ENCODE measurements at places on chromosomes 1 and 21. TPM values are rescaled to one million over a fixed set of nuclear protein-coding genes. Genes with fewer than 3 reads are reported as not detected.
A peak's percentile ranks its signal among the peaks of the same experiment; 100 is the strongest.

DNA sequence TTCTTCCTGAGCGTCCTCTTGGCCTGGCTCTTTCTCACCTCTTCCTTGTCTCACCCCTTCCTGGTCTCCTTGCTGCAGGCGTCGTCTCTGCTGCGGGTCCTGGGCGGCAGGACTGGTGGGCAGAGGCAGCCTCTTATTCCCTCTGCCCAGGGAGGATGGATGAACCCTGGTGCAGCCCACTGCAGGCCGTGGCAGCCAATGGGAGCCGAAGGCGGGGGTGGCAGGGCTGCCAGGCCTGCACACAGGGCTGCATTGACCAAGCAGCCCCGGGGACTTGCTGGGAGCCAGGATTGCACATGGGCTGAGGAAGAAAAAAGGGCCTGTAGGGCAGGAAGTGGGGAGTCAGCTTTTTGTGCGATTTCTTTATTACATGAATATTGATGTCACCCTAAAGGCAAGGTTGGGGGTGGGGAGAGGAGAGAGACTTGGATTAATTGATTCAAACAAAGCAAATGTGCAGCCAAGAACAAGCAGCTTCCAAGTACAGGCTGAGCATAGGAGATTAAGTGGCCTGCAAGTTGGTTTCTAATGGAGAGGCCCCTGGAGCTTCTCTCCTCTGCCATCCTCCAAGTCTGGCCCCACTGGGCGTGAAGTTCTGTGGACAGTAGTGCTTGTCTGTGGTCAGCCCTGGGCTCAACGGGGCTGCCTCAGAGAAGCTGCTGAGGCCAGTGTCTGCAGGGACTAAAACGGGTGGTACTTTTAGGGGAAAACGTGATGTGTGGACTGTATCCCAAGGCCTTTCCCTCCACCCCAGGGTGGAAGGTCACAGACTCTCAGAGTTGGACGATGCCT lies at the start of gene S100B:
TSS of gene S100B (minus strand) at position 108 of the 792 bp plus-strand sequence. CDS start 2,667 bp downstream, outside the sequence.
- H3K27me3 ChIP-seq, result no peaks in the 10 kb centered on the region
- DNase-seq, result peak; percentile 59
- H3K4me3 ChIP-seq, result no peak within 1 kb of the TSS
- no peak within 1 kb of the TSS for H3K27ac ChIP-seq
- H3K36me3 ChIP-seq, result no peaks in the 10 kb centered on the region

DNA sequence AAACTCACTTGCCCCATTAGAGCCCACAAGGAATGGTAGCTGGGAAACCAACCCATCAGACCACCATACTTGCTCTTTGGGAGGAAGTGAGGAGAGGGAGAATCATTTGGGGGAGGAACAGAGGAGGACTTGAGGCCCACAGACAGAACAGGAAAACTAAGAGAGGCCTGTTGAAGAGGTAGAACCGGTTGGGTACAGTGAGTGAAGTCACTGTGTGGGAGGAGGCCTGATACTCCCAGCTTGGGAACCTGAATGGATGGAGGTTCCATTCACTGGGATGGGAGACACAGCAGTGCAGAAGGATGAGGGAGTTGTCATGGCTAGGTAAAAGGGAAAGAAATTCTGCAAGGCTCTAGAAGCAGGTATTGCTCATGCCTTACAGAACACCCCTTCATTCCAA lies 63.4 kb upstream of the PSEN2 start:
- H3K36me3 ChIP-seq, result no peaks in the 10 kb centered on the region
- DNase-seq, result no peak
- no peaks in the 10 kb centered on the region for H3K27me3 ChIP-seq

DNA sequence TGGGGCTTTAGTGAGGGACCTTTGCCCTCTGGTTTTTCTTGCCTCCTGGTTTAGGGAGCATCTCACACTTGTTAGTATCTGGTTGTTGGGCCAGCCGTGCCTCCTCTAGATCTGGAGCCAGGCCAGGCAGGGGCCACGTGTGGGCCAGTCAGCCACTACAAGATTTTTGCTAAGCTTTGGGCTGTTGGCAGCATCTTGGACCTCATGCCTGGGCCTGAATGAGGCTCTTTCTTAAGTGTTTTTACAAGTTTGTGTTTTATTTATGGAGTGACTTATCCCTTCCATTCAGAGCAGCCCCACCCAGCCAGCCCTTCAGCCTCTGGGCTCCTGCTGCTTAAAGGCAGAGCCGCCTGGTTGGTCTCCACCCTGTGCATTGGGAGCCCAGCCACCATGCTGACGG lies 1.6 kb upstream of the SH3BGRL3 start:
- no peak for DNase-seq
- H3K27me3 ChIP-seq, result no peaks in the 10 kb centered on the region

DNA sequence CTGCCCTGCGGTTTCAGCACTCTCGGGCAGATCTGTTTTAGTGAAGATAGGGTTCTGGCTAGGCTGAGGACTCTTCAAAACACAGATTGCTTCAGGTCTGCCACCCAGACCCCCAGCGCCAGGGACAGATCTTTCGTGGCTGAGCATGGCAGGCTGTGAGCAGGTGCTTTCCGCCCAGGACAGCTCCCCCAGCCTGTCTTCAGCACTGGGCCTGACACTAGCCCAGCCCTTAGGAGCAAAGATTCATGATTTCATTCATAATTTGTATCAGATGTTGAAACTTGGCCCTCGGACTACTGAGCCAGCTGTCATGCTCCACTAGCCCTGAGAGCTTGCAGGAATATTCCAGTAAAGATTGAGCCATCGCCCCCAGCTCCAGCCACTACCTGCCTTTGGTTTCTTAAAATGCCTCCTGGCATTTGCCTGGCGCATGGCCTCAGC lies 5.9 kb downstream of the ADPRS start:
- no peak overlapping the region for H3K27ac ChIP-seq
- no peaks in the 10 kb centered on the region for H3K4me1 ChIP-seq
- no peak for DNase-seq
- no peak overlapping the region for H3K4me3 ChIP-seq

DNA sequence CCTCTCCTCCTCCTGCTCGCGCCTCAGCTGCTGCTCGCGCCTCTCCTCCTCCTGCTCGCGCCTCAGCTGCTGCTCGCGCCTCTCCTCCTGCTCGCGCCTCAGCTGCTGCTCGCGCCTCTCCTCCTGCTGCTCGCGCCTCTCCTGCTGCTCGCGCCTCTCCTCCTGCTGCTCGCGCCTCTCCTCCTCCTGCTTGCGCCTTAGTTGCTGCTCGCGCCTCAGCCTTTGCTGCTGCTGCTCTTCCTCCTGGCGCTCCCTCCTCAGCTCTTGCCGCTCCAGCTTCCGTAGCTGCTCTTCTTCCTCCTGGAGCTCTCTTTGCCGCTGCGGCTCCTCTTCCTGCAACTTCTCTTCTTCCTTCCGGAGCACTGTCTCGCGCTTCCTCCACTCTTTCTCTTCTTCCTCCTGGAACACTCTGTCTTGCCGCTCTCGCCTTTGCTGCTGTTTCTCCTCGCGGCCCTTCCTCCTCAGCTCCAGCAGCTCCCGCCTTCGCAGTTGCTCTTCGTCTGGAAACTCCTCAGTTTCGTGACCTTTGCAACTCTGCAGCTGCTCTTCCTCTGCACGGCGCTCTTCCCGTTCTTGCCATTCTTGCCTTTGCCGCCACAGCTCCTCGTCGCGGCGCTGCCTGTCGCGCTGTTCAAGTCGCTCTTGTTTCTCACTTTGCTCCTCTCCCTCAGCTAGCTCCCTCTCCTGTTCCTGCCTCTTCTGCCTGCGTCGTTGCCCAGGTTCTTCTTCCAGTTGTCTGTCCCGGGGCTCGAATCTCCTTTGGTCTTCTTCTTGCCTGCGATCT lies 3.0 kb downstream of the TCHH start:
- peak; percentile 59 for DNase-seq
- no peak overlapping the region for H3K4me3 ChIP-seq
- no peak overlapping the region for H3K27ac ChIP-seq
- peaks cover 14% of the 10 kb centered on the region for H3K36me3 ChIP-seq
- H3K4me1 ChIP-seq, result no peaks in the 10 kb centered on the region

Gene AADACL3
- total RNA-seq, result 0.35 TPM

- H3K4me3 ChIP-seq, result no peak overlapping the region
- no peak for DNase-seq
- no peaks in the 10 kb centered on the region for H3K36me3 ChIP-seq
- H3K4me1 ChIP-seq, result no peaks in the 10 kb centered on the region
- no peak overlapping the region for H3K27ac ChIP-seq
Observed at GRCh38 chr21:44602463-44602850, 2.1 kb downstream of the KRTAP10-7 start.

GRCh38 chr1:214004014-214004413 lies 16.2 kb downstream of the PROX1 start:
- H3K27ac ChIP-seq, result no peak overlapping the region
- no peak for DNase-seq
- no peaks in the 10 kb centered on the region for H3K27me3 ChIP-seq
- H3K4me1 ChIP-seq, result no peaks in the 10 kb centered on the region
- no peak overlapping the region for H3K4me3 ChIP-seq

Measured in H9 (cell line).